ENCODE measurements at places on chromosomes 3 and 15.

DNA sequence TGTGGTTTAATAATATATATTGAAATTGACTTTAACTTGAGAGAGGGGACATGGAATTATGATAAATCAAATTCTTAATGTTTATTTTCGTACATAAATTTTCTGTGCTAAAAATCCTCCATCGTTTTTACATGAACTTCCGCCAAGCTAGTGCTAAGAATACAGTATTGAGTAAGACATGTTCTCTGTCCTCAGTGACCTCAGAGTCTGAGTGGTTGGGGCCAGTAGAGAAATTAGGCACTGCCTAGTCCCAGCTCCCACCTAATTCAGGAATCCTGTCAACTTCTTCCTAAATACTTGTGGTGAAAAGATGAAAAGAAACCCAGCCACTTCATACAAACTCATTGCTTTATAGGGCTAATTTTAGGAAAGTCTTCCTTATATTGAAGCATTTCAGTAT is 110.3 kb downstream of the PPP2R3A start:
- no peak for DNase-seq

DNA sequence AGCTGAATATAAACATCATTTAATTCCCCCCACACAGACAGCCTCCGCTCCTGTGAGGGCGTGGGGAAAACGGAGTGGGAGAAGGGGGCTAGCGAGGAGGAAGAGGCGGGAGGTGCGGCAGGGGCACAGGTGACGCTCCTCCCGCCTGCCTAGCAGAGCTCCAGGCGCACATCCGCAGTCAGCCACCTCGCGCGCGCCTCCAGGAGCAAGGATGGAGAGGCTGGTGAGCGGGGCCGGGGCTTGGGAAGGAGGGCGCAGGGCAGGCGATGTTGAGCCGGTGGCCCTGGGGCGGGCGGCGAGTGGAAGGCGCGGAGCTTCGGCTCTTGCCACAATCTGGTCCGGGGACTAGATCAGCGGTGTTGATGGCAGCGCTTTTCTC is at the start of gene CD200:
Gene CD200 (plus strand): TSS at position 155 of the 379 bp plus-strand sequence. CDS start 57 bp downstream, at position 212.
- peak; percentile 22 for DNase-seq

DNA sequence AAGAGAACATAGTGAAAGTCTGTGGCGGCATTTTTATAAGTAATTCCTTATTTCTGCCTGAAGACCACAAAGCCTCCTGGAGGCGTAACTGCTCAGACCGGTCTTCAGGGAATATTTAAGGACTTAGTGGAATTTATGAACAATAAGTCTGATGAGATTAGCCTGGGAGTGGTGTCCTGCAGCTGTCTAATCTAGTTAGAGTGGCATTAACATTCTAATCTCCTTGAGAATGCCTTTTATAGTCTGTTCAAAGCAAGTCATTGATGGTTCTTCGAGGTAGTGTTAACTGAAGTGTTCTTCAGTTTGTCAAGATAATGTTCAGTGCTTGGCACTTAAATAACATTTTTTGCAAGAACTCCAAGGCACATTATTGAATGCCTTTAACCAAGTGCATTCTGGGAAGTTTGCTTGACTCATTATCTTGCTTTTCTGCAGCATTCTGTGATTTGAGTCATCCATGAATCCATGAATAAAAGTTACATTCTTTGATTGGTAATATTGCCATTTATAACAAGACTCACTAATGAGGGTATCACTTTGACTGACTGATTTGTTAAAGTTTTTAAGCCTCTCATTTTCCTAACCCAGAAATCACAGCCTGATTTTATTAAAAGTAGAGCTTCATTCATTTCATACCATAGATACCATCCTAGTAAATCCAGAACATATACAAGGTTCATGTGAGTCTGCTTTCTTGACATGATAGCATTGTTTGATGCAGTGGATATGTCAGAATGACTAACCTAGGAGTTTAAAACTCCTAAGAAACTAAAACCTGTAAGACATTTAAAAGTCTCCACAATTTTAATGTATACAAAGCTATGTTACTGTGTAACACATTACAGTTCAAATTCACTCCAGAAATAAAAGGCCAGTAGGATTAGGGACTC is 12.5 kb downstream of the RBM5 start:
- DNase-seq: no peak

DNA sequence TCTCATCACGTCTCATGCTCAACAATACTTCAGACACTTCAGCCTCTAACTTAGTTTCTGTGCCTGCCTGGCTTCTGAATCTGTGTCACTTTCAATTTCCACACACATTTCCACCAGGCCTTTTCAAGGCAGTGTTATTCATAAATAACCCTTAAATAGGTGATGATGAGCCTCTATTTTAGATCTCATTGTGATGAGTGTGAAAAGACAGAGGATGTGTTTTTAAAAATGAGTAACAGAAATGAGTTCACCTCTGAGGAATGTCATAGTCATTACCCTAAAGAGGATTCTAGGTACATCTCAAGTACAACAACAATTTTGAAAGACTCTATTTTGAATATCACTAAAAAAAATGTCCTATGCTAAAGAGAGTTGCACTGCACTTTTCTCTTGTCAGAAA is 64.6 kb downstream of the STAC start:
- no peak for DNase-seq

DNA sequence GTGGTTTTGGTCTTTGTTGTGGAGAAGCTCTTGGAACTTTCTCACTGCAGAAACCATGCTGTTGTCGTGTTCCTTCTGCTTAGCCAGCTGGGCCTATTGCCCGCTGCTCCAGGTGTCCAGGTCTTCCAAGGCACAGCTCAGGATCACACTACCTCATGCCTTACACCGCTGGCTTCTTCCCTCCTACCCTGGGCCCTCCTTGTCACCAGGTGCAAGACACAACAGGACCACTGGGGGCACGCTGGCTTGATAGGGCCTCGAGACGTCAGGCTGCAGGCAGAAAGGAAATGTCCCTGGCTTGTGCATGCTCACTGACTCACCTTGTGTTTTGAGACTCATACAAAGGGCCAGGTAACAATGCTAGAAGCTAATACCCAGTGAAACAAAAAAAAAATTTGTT is 32.3 kb downstream of the PAQR9 start:
- DNase-seq: no peak

Data from activated effector memory CD4-positive, alpha-beta T cell treated with Interleukin-2 at 50 U/mL for 16 hours (primary cell).